ENCODE measurements at places on chromosomes 1 and 21.
A peak's percentile ranks its signal among the peaks of the same experiment; 100 is the strongest.

- no peak for DNase-seq
Observed at GRCh38 chr1:155236451-155236850, 18.8 kb downstream of the ENTREP3 start.

GRCh38 chr1:234731569-234732085 is 121.6 kb upstream of the IRF2BP2 start:
- no peak for DNase-seq

- DNase-seq = no peak
Observed at GRCh38 chr1:220235462-220235861, 36.8 kb downstream of the RAB3GAP2 start.

DNA sequence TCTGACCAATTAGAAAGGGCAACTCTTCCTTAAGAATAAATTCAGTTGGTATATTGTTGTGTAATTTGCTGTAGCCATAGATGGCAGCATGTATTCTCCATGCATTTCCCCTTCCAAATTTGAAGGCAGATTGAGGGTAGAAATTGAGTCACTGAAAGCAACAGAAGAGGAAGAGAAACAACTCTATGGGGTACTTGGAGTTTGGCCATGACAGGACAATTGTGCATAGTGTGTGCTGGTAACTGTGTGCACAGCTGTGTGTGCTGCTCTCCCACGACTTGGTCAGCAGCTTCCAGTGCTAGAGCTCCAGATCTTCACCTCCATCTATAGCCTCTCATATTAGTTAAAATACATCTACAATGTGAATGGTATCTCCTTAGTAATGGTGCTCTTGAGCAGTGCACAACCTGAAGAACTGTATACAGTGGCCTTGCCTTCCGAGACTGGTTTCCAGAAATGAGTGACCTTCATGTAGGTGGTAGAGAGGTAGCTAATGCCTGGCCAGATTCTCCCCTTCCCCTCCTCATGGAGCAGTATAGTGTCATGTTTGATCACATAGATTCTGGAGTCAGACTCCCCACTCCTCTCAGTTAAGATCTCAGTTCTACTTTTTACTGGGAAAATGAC is 882 bp upstream of the FCAMR start:
- DNase-seq = no peak

GRCh38 chr21:36202726-36203602 is 46.3 kb downstream of the DOP1B start:
- DNase-seq = no peak

GRCh38 chr21:42521384-42521783 is 7.7 kb downstream of the SLC37A1 start:
- no peak for DNase-seq

DNA sequence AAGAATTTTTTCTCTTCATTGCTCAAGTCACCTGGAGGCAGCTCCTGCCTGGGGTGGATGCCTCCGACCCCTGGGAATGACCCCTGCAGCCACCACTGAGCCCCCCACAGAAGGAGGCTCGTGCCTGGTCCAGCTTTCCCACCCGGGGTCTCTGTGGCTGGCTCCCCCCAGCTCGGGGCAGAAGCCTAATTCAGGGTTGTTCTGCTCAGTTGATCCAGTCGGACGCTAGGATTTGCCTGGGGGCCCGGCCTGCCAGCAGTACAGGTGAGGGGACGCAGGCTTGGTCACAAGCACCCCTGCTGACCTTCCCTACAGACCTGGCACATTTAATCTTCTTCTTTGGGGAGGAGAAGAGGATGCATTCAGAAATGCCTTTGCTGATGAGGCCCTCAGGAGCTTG is 53.6 kb upstream of the POFUT2 start:
- no peak for DNase-seq

- DNase-seq = no peak
Observed at GRCh38 chr1:241079047-241079446, 278.0 kb downstream of the RGS7 start.

DNA sequence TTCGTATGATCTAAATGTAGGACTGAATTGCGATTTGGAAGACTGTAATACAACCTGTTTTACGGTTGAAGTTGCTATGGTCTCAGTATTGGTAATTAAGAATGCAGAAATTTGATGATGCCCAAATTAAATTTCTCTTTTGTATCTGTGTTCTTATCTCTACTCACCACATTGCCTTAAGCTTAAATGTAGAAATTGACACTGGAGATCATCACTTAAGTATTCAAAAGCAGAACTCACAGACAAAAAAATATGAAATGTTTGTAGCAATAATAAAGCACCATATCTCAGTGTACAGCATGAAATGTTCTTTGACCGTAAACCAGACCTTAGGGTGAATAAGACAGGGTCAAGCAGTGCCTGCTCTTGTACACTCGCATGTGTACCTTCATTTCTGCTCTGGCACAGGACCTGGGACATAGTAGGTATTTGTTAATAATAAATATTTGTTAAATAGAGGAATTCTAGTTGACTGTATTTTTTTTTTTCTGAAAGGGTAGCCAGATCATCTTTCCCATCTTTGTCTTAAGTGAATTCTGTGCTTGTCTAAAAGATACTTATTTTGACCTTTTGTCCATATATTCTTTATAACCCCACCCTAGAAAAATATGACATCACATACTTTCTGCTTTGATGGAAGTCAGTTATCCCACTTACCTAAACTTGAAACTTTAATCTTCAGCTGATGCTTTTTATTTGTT is 1.5 kb downstream of the CDC7 start:
- no peak for DNase-seq

DNA sequence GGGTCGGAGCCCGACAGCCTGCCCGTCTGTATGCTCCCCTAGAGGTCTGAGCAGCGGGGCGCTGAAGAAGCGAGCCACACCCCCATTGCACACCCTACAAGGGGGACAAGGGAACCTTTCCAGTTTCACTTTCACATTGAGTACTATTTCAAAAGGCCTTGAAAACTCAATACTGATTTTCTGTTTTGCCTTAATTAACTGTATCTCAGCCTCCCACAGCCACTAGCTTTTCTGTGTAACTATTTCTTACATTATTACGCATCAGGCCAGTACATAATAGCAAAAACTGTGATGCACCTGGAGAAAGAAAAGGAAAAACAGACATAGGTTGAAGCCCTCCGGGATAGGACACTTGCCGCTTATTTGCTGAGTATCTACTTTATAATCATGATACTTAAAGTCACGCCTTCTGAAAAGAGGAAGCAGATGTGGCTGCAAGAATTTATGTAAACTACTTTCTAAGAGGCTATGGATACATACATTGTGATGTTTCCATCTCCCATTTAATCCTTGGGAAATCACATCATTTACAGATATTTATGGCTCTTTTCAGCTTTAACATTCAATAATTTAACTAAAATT is 1719.5 kb downstream of the MRPL39 start:
- DNase-seq = no peak

DNA sequence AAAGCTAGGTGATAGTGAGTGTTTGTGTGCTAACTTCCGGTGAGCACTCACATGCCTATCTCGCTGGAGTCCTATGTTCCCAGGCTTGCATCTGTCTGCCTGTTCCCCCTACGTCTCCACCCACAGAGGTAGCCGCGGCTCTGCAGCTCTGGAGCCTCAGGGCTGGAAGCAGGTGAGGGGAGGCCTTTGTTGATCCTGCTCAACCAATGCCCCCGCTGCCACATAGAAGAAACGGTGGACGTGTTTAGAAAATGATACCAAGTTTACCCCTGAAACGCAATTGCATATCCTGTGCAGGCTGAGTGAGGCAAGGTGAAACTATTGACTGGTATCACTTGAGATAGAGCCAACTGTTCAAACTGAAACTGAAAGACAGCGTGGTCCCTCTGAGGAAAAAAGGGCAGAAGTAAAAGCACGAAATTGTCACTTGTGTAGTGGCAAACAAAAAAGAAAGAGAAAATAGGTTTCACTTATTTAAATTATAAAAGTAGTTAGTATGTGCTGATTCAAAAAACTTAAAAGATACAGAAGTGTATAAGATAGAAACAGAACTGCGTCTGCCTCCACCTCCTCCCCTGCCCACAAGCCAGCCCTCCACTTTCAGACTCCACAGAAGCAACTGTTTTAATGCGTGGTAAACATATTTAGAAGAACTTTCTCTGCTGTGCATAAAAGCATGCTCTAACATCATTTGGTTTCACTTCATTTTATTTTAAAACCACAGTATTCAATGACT is 38.6 kb upstream of the ETS2 start:
- DNase-seq = no peak

DNA sequence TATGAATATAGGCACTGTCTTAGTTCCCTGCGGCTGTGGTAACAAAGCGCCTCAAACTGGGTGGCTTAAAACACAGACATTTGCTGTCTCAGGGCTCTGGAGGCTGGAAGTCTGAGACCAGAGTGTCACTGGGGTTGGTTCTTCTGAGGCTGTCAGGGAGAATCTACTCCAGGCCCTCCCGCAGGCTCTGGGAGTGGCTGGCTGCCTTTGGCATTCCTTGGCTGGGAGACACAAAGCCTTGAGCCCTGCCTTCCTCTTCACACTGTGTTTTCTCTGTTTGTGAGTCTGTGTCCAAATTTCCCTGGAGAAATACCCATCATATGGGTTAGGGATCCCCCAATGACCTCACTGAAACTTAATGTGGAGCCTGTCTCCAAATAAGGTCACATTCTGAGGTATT is 38.5 kb downstream of the B3GALT5 start:
- DNase-seq = no peak

DNA sequence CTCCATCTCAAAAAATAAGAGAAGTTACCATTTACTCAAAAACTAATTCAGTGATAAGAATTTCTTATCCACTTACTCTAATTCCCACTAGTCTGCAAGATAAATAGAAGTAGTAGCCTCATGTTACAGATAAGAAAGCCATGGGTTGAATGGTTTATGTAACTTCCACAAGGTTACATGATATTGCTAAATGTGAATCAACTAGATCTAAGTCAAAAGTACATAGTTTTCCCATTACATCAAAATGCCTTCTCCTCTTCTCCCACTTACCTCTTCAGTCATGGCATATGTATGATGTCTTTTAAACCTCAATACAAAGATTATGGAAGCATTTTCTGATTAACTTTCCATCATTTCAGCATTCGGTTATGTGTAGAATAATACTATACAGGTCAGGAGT is 108.5 kb downstream of the ASH1L start:
- no peak for DNase-seq

DNA sequence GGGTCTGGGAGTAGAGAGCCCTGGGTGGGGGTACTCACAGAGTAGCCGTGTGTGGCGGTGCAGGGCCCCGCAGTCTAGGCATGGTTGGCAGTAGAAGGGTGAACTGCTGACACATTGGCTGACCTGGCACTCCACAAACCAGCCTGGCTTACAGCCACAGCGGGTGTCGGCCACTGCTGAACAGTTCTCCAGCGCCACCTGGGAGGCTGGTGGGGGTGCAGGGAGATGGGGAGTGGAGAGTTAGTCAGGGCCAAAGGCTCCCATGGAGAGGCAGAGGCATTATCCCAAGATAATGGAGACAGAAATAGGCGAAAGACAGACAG is 1.5 kb downstream of the TNFRSF25 start:
- peak; percentile 72 for DNase-seq

DNA sequence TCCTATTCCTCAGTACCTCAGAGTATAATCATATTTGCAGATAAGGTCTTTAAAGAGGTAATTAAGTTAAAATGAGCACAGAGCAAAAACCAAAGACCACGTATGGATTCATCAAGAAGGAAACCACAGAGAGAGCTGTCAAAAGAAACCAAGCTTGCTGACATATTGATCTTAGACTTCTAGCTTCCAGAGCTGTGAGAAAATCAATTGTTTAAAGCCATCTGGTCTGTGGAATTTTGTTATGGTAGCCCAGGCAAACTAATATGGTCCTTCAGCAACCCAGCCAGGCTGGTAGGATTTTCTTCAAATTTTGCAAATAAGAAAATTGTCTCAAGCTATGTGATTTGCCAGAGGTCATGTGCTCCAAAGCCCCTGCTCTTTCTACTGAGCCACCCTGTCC is 62.5 kb downstream of the LRIG2 start:
- no peak for DNase-seq

- DNase-seq = no peak
Observed at GRCh38 chr1:46784666-46785065, 14.2 kb upstream of the CYP4B1 start.

GRCh38 chr1:199657449-199657848 is 370.1 kb upstream of the NR5A2 start:
- DNase-seq = no peak

DNA sequence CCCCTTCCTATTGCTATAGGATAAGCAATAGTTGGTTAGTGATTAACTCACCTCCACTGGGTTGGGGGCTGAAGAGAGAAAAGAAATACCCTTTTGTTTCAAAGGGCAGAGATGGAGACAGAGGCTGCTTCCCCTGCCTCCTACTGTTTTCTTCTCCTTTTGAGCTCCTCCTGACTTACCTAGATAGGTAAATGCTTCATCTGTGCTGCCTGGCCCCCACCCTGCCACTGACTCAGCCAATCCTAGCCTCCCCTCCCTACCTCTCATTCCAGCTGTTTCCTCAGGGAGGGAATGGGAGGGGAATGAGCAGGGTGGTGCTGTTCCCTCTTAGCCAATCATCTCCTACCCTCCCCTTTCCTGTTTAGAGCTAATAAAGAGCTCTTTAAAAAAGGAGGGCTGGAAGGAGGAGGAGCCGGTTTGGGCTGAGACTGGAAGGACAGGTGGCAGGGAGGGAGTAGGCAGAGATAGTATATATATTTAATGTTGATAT is at the start of gene C1orf116:
Gene C1orf116, minus strand, starts transcription at position 229 of the 490 bp plus-strand sequence. CDS start 5,158 bp downstream, outside the sequence.
- peak; percentile 91 for DNase-seq

DNA sequence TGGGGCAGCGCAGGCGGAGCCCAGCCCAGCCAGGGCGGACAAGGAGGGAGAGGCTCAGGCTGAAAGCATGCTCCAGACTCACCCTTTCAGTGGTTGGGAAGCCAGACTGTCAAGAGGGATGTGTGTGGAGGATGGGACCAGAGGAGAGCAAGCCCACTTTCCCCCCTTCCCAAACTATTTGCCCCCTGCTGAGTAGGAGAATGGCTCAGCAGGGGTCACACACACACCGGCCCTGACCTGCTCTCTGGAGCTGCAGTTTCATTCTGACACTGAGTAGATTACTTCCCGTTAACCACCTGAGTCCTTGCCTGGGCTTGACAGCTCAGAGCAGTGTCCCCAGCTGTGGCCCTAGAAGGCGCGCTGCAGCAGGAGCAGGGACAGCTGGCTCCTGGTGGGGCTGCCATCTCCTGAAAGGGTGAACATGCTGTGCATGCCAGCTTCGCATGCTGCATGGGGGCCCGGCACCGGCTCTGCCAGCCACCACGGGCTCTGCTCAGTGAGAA is 51.6 kb upstream of the CNTN2 start:
- no peak for DNase-seq

GRCh38 chr1:6623269-6623965 is 1.3 kb upstream of the THAP3 start:
- no peak for DNase-seq

GRCh38 chr1:154863315-154864174 is 6.5 kb downstream of the KCNN3 start:
- no peak for DNase-seq

GRCh38 chr1:18953731-18954231 is 2.7 kb downstream of the IFFO2 start:
- DNase-seq = peak; percentile 87

- DNase-seq = no peak
Observed at GRCh38 chr1:152034324-152034653, 2.5 kb downstream of the S100A11 start.

DNA sequence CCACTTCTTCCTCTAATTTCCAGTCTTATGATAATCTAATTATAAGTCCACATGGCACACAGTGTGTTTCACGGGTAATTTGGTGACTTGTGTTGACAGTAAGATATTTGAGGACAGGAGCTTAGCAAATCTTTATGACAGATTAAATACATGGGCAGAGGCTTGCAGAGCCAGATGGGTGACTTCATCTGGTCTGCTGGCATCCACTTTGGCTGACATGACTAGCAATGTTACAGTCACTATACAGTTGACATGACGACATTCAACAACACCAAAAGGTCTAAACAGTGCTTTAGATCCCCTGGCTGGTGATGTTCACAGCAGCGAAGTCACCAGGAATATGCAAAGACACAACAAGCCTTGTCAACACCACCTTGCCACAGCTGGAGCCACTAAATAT is 147.2 kb downstream of the ETS2 start:
- no peak for DNase-seq

Measured in breast epithelium (tissue), 4 donors.